ENCODE measurements at places on chromosomes 11 and 22.

DNA sequence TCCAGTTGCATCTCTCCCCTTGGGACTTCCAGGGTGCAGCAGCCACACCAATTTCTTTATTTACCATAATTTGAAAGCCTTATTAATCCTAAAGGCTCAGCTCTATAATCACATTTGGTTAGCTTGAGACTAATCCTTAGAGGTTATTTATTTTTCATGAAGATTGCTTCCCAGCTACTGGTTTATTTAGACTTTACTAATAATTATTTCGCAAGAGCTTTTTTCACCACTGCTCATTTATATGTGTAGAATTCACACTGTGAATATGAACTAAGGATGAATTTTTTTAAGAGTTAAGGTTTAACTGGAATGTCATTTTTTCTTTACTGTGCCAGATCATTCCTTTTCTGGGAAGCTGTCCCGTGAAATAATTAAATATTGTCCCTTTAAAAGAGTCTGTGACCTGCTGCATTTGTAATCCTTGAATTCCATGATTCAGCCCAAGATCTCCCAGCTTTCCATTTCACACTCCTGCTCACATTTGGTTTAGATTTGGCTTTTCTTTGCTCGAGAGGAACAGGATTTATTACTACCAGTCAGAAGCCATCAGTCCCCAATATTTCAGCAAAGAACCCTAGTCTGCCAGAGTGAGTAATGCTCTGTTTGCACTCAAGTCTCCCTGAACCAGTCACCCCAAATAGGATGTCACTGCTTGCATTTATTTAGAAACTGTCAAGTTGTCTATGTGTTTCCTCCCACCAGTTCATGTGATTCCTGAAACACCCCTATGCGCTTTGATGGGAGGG, 4.4 kb upstream of the CD44 start:
- no peak for DNase-seq

- DNase-seq, result no peak
Observed at GRCh38 chr11:27509908-27510307, 3.3 kb upstream of the LIN7C start.

DNA sequence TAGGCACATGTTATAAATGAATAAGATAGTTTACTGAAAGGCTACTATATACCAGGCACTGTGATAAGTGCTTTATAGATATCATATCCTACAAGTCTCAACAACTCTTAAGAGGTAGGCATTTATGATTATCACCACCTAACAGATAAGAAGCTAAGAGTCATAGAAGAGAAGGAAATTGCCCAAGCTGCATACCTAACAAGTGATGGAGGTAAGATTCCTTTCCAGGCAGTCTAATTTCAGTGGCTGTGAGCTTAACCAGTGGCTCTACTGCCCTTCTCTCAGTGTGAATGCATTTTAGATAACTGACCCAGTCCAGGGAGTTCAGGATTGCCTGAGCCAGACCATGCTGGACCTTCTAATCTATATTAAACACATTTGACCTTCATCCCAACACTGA, 39.2 kb downstream of the HEPHL1 start:
- no peak for DNase-seq

DNA sequence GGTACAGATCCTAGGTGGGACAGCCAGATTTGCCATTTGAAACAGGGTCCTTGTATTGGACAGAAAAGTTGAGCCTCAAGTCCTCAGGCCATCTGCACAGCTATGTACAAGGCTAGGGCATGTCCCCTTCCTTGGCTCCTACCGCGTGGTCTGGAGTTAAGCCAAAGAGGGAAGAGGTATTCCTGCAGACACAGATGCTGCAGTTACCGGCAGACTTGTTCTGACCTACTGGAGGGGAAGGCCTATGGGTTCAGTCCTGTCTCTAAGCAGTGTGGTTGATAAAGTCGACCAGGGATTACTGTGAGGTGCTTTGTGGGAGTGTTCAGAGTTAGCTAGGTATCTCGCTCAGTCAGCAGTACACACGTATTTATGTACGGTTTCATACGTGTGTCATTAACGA, 180.6 kb downstream of the ADAMTS15 start:
- DNase-seq, result peak; percentile 6

GRCh38 chr11:76592961-76593360, 77.6 kb downstream of the LRRC32 start:
- DNase-seq, result no peak

DNA sequence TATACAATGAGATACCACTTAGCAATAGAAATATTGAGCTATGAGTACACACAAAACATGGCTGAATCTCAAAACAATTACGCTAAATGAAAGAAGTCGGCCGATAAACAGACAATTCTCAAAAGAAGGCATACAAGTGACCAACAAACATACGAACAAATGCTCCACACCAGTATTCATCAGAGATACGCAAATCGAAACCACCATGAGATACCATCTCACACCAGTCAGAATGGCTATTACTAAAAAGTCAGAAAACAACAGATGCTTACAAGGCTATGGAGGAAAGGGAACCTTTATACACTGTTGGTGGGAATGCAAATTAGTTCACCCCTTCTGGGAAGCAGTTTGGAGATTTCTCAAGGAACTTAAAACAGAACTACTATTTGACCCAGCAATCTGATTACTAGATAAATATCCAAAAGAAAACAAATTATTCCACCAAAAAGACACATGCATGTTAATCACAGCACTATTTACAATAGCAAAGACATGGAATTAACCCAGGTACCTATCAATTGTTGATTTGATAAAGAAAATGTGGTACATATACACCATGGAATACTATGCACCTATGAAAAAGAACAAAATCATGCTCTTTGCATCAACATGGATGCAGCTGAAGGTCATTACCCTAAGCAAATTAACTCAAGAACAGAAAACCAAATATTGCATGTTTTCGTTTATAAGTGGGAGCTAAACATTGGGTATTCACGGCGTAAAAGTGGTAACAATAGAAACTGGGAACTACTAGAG, 90.9 kb upstream of the GRAMD1B start:
- no peak for DNase-seq

GRCh38 chr11:14330881-14331280, 28.1 kb downstream of the RRAS2 start:
- DNase-seq, result no peak

- no peak for DNase-seq
Observed at GRCh38 chr11:11534981-11535380, 86.8 kb downstream of the GALNT18 start.

GRCh38 chr11:120974965-120975364, 48.9 kb upstream of the TBCEL start:
- no peak for DNase-seq

Data from cerebellar cortex (tissue), 1 donor.